T-helper 1 cell (primary cell): ENCODE measurements at places on chromosomes 12 and 14.

DNA sequence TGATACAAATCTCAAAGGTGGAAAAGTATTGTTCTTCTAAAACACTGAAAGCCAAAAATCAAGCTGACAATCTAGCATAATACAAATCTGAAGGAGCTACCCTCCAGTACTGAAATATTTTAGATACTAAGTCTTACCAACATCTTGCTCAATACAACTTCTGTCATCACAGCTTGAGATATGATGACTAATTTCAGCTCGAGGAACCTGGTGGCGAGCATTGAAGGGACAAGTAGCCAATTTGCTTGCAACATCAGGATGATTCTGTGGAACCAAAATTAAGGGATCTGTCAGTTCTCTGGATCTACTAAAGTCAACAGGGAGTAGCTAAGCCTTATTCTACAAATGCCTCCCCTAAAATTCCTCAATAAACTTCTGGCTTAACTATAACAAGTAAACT, 10.4 kb downstream of the GTSF1 start:
- no peak for DNase-seq

- DNase-seq: no peak
These were observed 103.6 kb downstream of the NTF3 start for GRCh38 chr12:5535541-5535940.

- DNase-seq: no peak
These were observed 37.1 kb downstream of the SOCS2 start for GRCh38 chr12:93609281-93610192.

DNA sequence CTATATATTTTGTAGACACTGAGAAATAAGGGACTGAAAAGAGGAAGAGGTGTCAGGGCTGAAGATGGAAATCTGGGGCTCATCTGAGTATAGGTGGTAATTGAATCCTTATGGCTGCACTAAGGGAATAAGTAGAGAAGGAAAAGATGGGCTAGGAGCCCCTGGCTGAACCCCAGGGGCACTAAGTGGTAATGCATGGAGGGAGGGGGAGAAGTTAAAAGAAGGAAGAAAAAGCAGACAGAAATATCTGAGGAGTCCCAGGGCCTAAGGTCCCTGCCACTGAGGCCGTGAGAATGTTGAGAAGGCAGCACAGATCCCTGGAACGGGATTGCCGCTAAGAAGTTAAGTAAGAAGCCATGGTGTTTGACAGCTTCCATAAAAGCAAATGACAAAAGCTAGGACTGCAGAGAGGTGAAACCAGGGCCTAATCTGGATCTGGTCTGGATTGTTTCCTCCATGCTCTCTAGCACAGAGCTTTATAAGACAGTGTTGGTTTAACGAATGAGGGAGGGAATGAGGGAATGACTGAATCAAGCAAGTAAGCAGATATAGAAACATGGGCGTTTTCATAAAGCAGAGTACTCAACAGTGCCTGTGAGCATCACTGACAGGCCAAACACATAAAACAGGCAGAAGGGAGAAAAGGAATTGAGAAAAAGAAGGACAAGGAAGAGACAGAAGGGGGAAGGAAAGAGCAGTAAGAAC, 92.9 kb downstream of the HMGA2 start:
- no peak for DNase-seq

- DNase-seq: no peak
These were observed 59.9 kb downstream of the ZFYVE21 start for GRCh38 chr14:103775506-103775905.

- no peak for DNase-seq
These were observed 33.2 kb downstream of the TOGARAM1 start for GRCh38 chr14:44995196-44995595.
